ENCODE measurements at places on chromosomes 16 and 17. TPM values are rescaled to one million over a fixed set of nuclear protein-coding genes. Genes with fewer than 3 reads are reported as not detected.

The CBX8 gene
- total RNA-seq: 5.4 TPM

The NOD2 gene
- not detected for total RNA-seq

The SLC47A2 gene
- total RNA-seq: 0.16 TPM

The NOS2 gene
- not detected for total RNA-seq

The SLC22A31 gene
- not detected for total RNA-seq

The MT1M gene
- total RNA-seq: 1.2 TPM

The KRTAP4-3 gene
- total RNA-seq: not detected

The C17orf107 gene
- total RNA-seq: 0.78 TPM

The TAT gene
- total RNA-seq: not detected

DNA sequence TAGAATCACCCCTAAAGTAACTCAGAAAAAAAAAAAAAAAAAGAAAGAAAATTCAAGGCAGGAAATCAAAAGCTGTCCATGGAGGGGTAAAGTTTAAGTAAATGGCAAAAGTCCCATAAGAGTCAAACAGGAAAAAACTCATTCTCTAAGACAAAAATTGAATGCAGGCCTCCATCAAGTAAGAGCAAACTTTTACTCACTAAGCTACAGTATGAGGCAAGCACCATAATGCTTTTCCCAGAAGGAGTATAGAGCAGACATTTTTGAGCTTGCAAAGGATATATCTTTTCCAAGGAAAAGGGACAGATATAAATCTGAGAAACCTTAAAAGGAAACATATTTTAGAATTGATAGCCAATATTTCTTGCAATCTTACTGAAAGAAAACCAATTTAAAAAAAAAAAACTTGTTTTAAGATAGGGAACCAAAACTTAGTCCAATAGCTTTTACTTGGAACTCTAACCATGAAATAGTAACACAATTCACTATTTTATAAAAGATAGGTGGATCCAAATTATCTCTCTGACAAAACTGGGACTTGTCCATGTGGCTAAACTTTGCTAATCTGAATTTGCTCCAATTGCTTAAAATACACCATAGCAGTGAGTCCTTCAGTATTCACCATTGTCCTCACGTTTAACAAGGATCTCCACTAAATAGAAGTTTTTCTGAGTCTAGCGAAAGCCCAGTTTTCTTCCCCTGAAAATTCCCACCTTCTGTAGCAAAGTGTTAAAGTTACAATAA, 99.8 kb downstream of the CDH11 start:
- no peaks in the 10 kb centered on the region for H3K27me3 ChIP-seq
- H3K27ac ChIP-seq: peak overlapping the region; percentile 3
- H3K36me3 ChIP-seq: peaks cover 32% of the 10 kb centered on the region
- peaks cover 41% of the 10 kb centered on the region for H3K4me1 ChIP-seq
- no peak overlapping the region for H3K4me3 ChIP-seq

GRCh38 chr17:6648181-6648580, 3.2 kb downstream of the MED31 start:
- H3K27ac ChIP-seq: no peak overlapping the region
- H3K36me3 ChIP-seq: peaks cover 14% of the 10 kb centered on the region
- peaks cover 22% of the 10 kb centered on the region for H3K4me1 ChIP-seq
- H3K4me3 ChIP-seq: no peak overlapping the region

- H3K4me3 ChIP-seq: no peak overlapping the region
- H3K4me1 ChIP-seq: peaks cover 1% of the 10 kb centered on the region
- no peaks in the 10 kb centered on the region for H3K27me3 ChIP-seq
- no peak for DNase-seq
These were observed 129.2 kb upstream of the MYOCD start for GRCh38 chr17:12536472-12536871.

DNA sequence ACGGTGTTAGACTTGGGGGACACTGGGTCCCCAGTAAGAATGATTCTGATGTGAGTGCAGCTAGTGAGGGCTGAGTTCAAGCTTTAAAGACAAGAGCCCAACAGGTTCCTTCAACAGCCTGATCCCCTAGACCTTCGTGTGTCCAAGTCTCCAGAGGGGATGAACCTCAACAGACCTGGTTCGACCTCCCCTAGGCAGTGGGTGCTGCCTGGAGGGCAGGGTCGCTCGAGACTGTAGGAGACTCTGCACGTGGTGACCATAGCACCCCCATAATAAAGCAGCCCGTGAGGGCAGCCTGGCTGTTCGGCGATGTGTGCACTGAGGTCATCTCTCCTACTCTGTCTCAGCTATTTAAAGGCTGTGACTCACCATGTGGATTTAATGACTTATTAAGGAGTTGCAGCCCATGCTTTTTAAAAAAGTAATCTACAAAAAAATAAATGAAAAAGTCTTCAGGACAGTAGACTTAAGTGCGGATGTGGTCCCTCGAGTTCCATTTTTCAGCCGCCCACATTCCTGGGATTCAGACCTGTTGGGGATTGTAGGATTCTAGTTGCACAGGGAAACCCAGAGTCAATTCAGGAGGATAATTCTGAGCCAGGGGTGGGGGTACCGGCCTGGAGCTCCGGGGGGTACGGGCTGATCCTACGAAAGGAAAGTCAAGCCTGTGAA, 23.4 kb upstream of the METRNL start:
- no peak overlapping the region for H3K4me3 ChIP-seq
- no peaks in the 10 kb centered on the region for H3K27me3 ChIP-seq
- H3K27ac ChIP-seq: no peak overlapping the region
- no peaks in the 10 kb centered on the region for H3K36me3 ChIP-seq

GRCh38 chr17:59234631-59235030, 14.3 kb downstream of the GDPD1 start:
- no peaks in the 10 kb centered on the region for H3K36me3 ChIP-seq
- H3K27me3 ChIP-seq: peaks cover 2% of the 10 kb centered on the region
- no peak overlapping the region for H3K27ac ChIP-seq
- H3K4me3 ChIP-seq: no peak overlapping the region
- no peaks in the 10 kb centered on the region for H3K4me1 ChIP-seq
- no peak for DNase-seq

- no peaks in the 10 kb centered on the region for H3K27me3 ChIP-seq
- H3K27ac ChIP-seq: no peak overlapping the region
- peaks cover 23% of the 10 kb centered on the region for H3K4me1 ChIP-seq
- H3K4me3 ChIP-seq: no peak overlapping the region
These were observed 304.7 kb downstream of the ZFHX3 start for GRCh38 chr16:72743011-72743761.

- H3K27ac ChIP-seq: no peak overlapping the region
- H3K36me3 ChIP-seq: no peaks in the 10 kb centered on the region
These were observed 6.8 kb downstream of the OSGIN1 start for GRCh38 chr16:83959656-83960434.

GRCh38 chr17:66675273-66675990, 159.5 kb upstream of the CACNG5 start:
- no peak for DNase-seq
- H3K36me3 ChIP-seq: peaks cover 5% of the 10 kb centered on the region
- peak overlapping the region; percentile 10 for H3K27ac ChIP-seq
- peaks cover 14% of the 10 kb centered on the region for H3K4me1 ChIP-seq
- H3K27me3 ChIP-seq: no peaks in the 10 kb centered on the region
- H3K4me3 ChIP-seq: no peak overlapping the region

GRCh38 chr17:17358866-17359265, 55.7 kb downstream of the NT5M start:
- H3K4me3 ChIP-seq: no peak overlapping the region
- peaks cover 4% of the 10 kb centered on the region for H3K4me1 ChIP-seq
- H3K36me3 ChIP-seq: no peaks in the 10 kb centered on the region
- DNase-seq: no peak

GRCh38 chr17:17849845-17850373, 13.1 kb upstream of the SREBF1 start:
- H3K27me3 ChIP-seq: no peaks in the 10 kb centered on the region
- DNase-seq: no peak
- H3K27ac ChIP-seq: peak overlapping the region; percentile 88
- H3K4me3 ChIP-seq: peak overlapping the region; percentile 45
- H3K36me3 ChIP-seq: peaks cover 11% of the 10 kb centered on the region

DNA sequence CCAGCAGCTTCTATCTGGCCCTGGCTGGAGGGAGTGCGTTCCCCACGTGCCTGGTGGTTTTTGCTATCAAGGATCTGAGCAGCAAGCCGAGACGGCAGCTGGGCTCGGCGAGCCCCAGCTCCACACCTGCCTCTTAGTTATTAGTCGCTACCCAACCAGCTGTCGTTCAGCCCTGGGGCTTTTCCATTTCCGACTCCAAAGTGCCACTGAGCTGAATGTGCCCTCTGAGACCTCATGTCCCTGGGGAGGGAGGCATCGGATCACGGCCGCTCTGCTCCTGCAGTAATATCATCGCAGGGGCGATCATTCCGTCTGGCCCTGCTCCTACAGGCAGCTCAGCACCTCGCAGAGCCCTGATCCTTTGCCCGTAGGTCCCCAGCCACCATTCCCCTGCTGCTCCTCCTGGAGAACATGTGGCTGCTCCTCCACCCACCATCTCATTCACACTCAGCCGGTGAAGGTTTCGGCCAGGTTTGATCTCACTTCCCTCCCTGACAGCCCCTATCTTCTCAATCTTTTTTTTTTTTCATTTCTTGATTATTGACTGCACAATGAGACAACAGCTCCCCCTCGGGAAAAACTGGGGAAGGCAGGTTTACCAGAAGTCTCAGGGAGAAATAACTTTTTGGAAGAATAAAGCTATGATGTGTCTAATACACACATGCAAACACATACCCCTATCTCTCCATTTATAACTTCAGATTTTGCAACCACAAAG, 86.7 kb downstream of the ZFHX3 start:
- peaks cover 41% of the 10 kb centered on the region for H3K36me3 ChIP-seq
- H3K4me3 ChIP-seq: peak overlapping the region; percentile 1
- H3K4me1 ChIP-seq: peaks cover 52% of the 10 kb centered on the region
- no peak for DNase-seq
- H3K27me3 ChIP-seq: no peaks in the 10 kb centered on the region

DNA sequence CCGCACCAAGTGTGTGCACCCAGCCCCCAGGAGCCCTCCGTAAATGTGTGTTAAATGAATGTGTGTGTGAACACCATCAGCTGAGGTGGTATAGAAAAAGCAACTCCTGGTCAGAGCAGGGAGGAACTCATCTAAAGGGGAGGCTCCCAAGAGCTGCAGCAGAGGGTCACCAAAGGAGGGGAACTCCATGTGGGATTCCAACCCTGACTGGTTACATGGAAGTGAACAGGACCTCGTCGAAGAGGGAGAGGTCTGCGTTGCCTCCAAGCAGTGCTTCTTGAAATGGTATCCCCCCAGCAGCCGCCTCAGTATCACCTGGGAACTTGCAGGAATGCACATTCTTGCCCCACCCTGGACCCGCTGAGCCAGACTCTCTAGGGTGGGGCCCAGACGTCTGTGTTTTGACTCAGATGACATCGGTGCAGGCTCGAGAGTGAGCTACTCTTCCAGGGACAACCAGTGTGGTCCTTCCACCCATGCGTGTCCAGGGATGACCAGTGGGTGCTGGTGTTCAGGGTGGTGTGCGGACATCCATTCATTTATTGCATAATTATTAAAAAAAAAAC, 30.8 kb downstream of the ADCY9 start:
- DNase-seq: peak; percentile 70
- no peaks in the 10 kb centered on the region for H3K27me3 ChIP-seq
- peaks cover 26% of the 10 kb centered on the region for H3K4me1 ChIP-seq
- no peak overlapping the region for H3K27ac ChIP-seq

- H3K27ac ChIP-seq: no peak overlapping the region
- DNase-seq: no peak
- H3K27me3 ChIP-seq: no peaks in the 10 kb centered on the region
- no peaks in the 10 kb centered on the region for H3K4me1 ChIP-seq
These were observed 11.9 kb downstream of the FBRS start for GRCh38 chr16:30669903-30670824.

DNA sequence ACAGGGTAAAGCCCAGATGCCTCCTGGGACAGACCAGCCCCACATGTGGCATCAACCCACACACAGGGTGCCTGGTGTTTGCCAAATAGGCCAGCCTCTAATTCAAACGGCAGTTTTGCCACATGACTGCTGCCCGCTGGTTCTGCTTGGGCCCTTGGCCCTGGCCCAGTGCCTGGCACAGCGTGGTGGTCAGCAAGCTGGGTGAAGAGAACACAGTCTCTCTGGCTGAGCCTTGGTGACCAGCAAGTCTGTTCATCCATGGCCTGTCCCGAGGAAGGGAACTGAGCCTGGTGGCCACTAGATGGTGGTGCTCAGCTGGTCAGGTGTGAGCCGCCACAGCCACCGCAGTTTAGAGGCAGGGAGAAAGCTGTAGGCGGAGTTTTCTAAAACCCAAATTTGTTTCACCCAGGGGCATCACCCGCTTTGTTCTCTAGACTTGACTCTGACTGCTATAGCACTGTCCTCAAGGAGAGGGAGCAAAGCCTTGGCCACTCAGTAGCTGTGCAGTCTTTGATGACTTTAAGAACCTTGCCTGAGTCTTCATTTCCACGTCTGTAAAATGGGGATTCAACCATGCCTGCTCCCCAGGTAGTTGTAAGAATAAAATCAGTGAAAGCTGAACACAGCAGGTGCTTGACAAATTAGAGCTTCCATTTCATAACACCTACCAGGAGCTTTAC, 4.7 kb upstream of the GFAP start:
- peaks cover 29% of the 10 kb centered on the region for H3K4me1 ChIP-seq
- DNase-seq: no peak
- peaks cover 3% of the 10 kb centered on the region for H3K27me3 ChIP-seq
- no peak overlapping the region for H3K27ac ChIP-seq
- no peak overlapping the region for H3K4me3 ChIP-seq
- H3K36me3 ChIP-seq: no peaks in the 10 kb centered on the region

DNA sequence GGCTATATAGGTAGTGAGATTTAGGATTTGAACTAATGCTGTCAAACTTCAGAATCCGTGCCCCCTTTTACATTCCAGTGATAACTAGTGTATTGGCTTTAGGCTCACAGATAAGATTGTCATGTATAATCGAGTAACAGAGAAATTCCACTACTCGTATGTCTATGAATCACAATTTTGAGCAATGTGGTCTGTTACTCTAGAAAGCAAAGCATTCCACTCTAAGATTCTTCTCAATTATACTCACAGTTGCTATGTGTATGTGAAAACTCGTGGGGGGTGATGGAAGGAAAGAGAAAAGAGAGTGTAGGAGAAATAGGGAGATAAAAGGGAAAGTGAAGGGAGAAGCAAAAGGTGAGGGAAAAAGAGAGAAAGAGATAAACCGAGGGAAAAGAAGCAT, 1175.1 kb upstream of the GOT2 start:
- H3K27me3 ChIP-seq: no peaks in the 10 kb centered on the region
- H3K4me3 ChIP-seq: no peak overlapping the region

DNA sequence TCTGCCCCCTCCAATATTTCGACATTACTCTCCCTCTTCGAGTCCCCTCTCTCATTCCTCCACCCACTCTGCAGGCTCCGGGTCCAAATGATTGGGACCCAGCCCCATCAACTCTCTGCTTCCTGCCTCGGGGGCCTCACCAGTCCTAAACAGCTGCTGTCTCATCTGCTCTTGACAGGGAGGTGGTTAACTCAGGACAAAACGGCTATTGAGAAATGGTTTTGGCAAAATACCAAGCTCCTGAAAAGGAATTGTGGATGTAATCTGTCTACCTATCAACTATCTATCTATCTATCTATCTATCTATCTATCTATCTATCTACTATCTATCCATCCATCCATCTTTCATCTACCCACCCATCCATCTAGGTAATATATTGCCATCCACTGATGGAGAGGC, 2.2 kb downstream of the CD300H start:
- H3K4me1 ChIP-seq: peaks cover 4% of the 10 kb centered on the region
- no peak for DNase-seq
- H3K36me3 ChIP-seq: no peaks in the 10 kb centered on the region

GRCh38 chr16:70703041-70703834, 17.4 kb upstream of the MTSS2 start:
- no peaks in the 10 kb centered on the region for H3K36me3 ChIP-seq
- H3K4me3 ChIP-seq: no peak overlapping the region
- no peaks in the 10 kb centered on the region for H3K27me3 ChIP-seq
- peak; percentile 94 for DNase-seq
- peaks cover 97% of the 10 kb centered on the region for H3K4me1 ChIP-seq
- H3K27ac ChIP-seq: peak overlapping the region; percentile 100
